ENCODE measurements at places on chromosomes 5 and 9. TPM values are rescaled to one million over a fixed set of nuclear protein-coding genes. Genes with fewer than 3 reads are reported as not detected.

MAP3K1 gene
- 12.6 TPM for total RNA-seq

NEK6 gene
- 77.8 TPM for total RNA-seq

- H3K4me3 ChIP-seq: no peak overlapping the region
- H3K4me1 ChIP-seq: no peaks in the 10 kb centered on the region
- no peak for DNase-seq
- no peaks in the 10 kb centered on the region for H3K27me3 ChIP-seq
- no peak overlapping the region for H3K27ac ChIP-seq
- no peaks in the 10 kb centered on the region for H3K36me3 ChIP-seq
Measured at GRCh38 chr5:76252437-76252836, 150.6 kb upstream of the IQGAP2 start.

- no peaks in the 10 kb centered on the region for H3K36me3 ChIP-seq
- peak; percentile 68 for DNase-seq
- peak overlapping the region; percentile 37 for H3K27ac ChIP-seq
- H3K27me3 ChIP-seq: no peaks in the 10 kb centered on the region
Measured at GRCh38 chr9:112867275-112867991, 23.2 kb downstream of the SLC46A2 start.

DNA sequence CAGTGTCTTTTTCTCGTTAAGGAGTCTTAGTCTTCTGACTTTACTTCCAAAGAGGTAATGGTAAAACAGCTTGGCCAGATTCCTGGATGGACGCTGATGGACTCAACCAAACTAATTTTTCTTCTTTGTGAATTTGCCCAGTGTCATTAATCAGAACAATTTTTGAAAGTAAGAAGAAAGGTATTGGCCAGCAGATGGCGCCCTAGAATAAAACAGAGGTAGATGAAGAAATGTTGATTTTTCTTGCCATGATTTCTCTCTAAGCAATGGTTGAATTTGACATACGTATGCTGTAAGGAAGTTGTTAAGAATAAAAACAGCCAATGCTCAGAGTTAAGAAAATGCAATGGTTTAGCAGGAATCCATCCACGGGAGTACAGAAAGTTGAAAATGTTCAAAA, 500.0 kb downstream of the DIRAS2 start:
- DNase-seq: peak; percentile 80
- H3K4me3 ChIP-seq: no peak overlapping the region
- H3K27ac ChIP-seq: no peak overlapping the region
- no peaks in the 10 kb centered on the region for H3K36me3 ChIP-seq

DNA sequence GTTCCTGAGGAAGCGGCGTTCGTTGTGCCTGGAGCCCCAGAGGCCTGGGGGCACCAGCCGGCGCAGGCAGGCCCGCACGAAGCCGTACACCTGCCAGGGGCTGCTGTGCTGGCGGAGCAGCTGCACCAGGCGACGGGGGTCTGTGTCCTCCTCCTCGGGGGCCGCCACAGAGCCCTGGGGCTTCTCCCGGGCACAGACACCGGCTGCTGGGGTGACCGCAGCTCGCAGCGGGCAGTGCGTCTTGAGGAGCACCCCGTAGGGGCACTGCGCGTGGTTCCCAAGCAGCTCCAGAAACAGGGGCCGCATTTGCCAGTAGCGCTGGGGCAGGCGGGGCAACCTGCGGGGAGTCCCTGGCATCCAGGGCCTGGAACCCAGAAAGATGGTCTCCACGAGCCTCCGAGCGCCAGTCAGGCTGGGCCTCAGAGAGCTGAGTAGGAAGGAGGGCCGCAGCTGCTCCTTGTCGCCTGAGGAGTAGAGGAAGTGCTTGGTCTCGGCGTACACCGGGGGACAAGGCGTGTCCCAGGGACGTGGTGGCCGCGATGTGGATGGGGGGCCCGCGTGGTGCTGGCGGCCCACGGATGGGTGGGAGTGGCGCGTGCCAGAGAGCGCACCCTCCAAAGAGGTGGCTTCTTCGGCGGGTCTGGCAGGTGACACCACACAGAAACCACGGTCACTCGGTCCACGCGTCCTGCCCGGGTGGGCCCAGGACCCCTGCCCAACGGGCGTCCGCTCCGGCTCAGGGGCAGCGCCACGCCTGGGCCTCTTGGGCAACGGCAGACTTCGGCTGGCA, 1.3 kb downstream of the TERT start:
- no peak overlapping the region for H3K27ac ChIP-seq
- H3K27me3 ChIP-seq: peaks cover 9% of the 10 kb centered on the region
- DNase-seq: peak; percentile 16
- no peak overlapping the region for H3K4me3 ChIP-seq
- H3K36me3 ChIP-seq: no peaks in the 10 kb centered on the region

- H3K4me1 ChIP-seq: no peaks in the 10 kb centered on the region
- no peaks in the 10 kb centered on the region for H3K36me3 ChIP-seq
- no peak overlapping the region for H3K4me3 ChIP-seq
- H3K27me3 ChIP-seq: no peaks in the 10 kb centered on the region
Measured at GRCh38 chr9:90868555-90868954, 66.9 kb downstream of the SYK start.

TSLP gene
- 0.45 TPM for total RNA-seq

DNA sequence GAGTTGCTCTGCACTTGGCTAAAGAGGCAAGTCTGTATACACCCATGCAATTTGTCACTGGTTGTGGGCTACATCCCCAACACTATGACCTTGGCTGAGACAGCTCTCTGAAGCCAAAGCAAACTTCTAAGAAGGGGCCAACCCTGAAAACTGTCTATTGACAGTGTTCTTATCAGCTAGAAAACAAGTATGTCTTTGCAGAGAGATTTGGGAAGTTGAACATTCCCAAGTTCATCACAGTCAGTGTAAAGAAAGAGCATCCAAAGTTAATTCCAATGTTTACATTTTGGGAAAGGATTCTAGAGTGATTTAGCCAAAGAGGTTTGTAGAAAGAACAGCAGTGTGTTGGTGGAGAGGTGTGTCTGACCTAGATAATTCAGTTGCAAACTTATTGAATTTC, 711.1 kb upstream of the CHD1 start:
- no peaks in the 10 kb centered on the region for H3K27me3 ChIP-seq
- no peaks in the 10 kb centered on the region for H3K4me1 ChIP-seq
- H3K36me3 ChIP-seq: no peaks in the 10 kb centered on the region
- H3K27ac ChIP-seq: no peak overlapping the region
- H3K4me3 ChIP-seq: no peak overlapping the region
- no peak for DNase-seq

ANXA6 gene
- 21.2 TPM for total RNA-seq

- no peak overlapping the region for H3K4me3 ChIP-seq
- no peaks in the 10 kb centered on the region for H3K36me3 ChIP-seq
- no peaks in the 10 kb centered on the region for H3K27me3 ChIP-seq
Measured at GRCh38 chr5:94691949-94692348, 73.5 kb downstream of the SLF1 start.

- H3K4me3 ChIP-seq: no peak overlapping the region
- H3K36me3 ChIP-seq: no peaks in the 10 kb centered on the region
- no peak overlapping the region for H3K27ac ChIP-seq
- H3K27me3 ChIP-seq: no peaks in the 10 kb centered on the region
Measured at GRCh38 chr5:432928-433791, 9.8 kb upstream of the EXOC3 start.

GRCh38 chr5:169450464-169450863, 133.1 kb upstream of the SPDL1 start:
- no peak overlapping the region for H3K27ac ChIP-seq
- H3K4me1 ChIP-seq: no peaks in the 10 kb centered on the region
- DNase-seq: no peak
- no peak overlapping the region for H3K4me3 ChIP-seq
- no peaks in the 10 kb centered on the region for H3K27me3 ChIP-seq

GRCh38 chr9:1320607-1321195, 270.5 kb downstream of the DMRT2 start:
- H3K36me3 ChIP-seq: no peaks in the 10 kb centered on the region
- H3K27me3 ChIP-seq: no peaks in the 10 kb centered on the region
- no peak overlapping the region for H3K27ac ChIP-seq
- DNase-seq: no peak
- no peaks in the 10 kb centered on the region for H3K4me1 ChIP-seq
- H3K4me3 ChIP-seq: no peak overlapping the region

GFI1B gene
- 1.1 TPM for total RNA-seq

DNA sequence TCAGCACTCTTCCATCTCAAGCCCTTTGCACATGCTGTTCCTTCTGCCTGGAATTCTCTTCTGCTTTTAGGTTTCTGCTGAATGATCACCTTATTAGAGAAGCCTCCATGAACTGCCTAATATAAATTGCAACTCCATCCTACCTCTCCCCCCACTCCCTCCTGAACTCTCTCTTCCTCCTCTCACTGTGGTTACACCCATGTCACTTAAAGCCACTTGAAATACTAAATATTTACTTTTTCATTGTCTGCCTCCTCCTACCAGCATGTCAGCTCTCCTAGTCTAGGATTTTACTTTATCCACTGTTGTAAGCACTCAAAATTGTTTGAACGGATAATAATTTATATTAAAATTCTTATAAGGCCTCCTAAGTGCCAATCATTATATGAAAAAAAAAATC, 43.8 kb downstream of the ACTL7B start:
- no peak overlapping the region for H3K27ac ChIP-seq
- no peaks in the 10 kb centered on the region for H3K36me3 ChIP-seq
- H3K27me3 ChIP-seq: no peaks in the 10 kb centered on the region
- H3K4me1 ChIP-seq: no peaks in the 10 kb centered on the region

SLC1A3 gene
- 1.9 TPM for total RNA-seq

BTNL3 gene
- total RNA-seq: 71.1 TPM

DNA sequence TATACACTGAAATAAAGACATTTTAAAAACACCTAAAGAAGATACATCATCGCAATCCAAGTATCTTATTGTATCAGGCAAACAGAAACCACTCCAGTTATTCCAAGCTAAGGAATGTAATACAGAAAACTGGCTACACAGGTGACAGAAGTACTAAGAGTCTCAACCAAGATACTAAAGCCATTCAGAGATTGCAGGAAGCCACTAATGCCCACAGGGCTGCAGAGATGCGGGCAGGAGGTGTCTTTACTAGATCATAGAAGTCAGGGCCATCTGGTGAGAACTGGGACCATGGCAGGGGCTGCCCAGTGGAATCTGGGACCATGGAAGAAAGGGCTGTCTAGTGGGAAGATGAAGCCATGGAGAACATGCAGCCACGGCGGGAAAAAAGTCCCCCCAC, 365.6 kb downstream of the NDUFS4 start:
- no peak for DNase-seq
- no peaks in the 10 kb centered on the region for H3K36me3 ChIP-seq

DNA sequence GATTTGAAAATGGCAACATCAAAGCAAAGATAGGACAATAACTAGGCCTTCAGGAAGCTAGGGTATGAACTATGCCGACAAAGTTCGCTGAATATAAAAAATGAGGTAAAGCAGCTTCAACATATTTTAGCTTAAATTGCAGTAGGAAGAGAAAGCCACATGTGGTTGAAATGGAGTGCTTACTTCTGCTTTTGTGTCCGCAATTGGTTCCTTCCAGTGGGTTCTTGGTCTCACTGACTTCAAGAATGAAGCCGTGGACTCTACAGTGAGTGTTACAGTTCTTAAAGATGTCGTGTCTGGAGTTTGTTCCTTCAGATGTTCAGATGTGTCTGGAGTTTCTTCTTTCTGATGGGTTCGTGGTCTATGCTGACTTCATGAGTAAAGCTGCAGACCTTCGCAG, 95.2 kb downstream of the APTX start:
- no peaks in the 10 kb centered on the region for H3K27me3 ChIP-seq
- no peaks in the 10 kb centered on the region for H3K4me1 ChIP-seq
- no peaks in the 10 kb centered on the region for H3K36me3 ChIP-seq
- no peak for DNase-seq
- H3K27ac ChIP-seq: no peak overlapping the region

DNA sequence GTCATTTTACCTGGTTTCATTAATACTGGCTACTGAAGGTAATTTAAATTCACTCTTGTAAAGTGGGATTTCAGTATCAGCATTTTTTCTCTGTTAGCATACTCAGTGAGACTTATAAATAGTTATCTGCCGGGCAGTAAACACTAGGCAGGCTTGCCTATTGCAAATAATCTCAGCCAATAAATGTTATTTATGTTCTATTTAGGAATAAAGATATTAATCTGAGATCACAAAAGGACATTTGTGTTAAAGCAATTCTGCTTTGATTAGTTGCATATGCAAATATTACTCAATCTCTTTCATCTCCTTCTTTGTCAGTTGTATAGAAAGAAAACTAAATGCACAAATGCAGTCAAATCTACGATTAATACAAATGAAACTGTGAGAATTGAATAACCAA, 827.8 kb downstream of the TLE4 start:
- H3K4me3 ChIP-seq: no peak overlapping the region
- no peaks in the 10 kb centered on the region for H3K4me1 ChIP-seq
- H3K36me3 ChIP-seq: no peaks in the 10 kb centered on the region
- DNase-seq: no peak
- no peaks in the 10 kb centered on the region for H3K27me3 ChIP-seq

DNA sequence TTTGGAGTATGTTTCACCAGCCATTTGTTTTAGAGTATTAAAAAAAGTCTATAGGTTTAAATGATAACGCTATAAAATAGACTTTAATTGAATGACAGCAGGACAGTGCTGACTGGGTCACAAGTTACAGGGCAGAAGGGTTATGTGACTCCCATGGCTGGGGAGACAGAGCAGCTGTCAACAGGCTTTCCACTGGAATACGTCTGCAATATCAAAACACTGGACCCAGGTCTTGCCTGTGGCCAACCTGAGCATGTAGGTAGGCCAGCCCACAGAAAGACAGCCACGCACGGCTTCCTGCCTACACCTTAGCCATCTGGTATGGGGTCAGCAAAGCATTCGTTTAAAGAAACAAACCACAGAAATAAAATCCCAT, 80.7 kb downstream of the OTULIN start:
- no peaks in the 10 kb centered on the region for H3K4me1 ChIP-seq
- no peak overlapping the region for H3K4me3 ChIP-seq
- no peak for DNase-seq
- H3K27ac ChIP-seq: no peak overlapping the region
- no peaks in the 10 kb centered on the region for H3K27me3 ChIP-seq

- peaks cover 7% of the 10 kb centered on the region for H3K4me1 ChIP-seq
- H3K36me3 ChIP-seq: no peaks in the 10 kb centered on the region
Measured at GRCh38 chr9:129414993-129415941, 205.6 kb downstream of the C9orf50 start.

- no peaks in the 10 kb centered on the region for H3K4me1 ChIP-seq
- no peak overlapping the region for H3K4me3 ChIP-seq
- no peaks in the 10 kb centered on the region for H3K27me3 ChIP-seq
- no peak for DNase-seq
- no peaks in the 10 kb centered on the region for H3K36me3 ChIP-seq
- no peak overlapping the region for H3K27ac ChIP-seq
Measured at GRCh38 chr5:27639005-27639612, 600.7 kb upstream of the CDH9 start.

RGMB gene
- total RNA-seq: 67.7 TPM

DNA sequence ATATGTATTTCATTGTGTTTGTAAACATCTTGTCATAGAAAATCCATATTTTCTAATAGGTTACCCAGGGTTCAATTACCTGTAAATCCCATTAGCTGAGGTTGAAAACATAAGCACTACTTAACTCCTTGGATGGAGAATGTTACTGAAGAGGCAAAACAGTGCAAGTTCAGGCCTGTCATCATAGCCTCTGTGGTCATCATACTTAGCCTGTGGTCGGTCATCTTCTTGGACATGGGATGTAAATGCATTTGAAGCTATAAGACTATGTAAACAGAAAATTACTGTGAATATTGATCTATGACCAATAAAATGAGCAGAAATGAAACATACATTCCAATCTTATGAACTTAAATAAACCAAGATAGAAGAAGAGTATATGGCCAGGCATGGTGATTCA, 164.7 kb downstream of the CHSY3 start:
- no peaks in the 10 kb centered on the region for H3K4me1 ChIP-seq
- H3K27ac ChIP-seq: no peak overlapping the region
- no peak for DNase-seq
- H3K4me3 ChIP-seq: no peak overlapping the region
- no peaks in the 10 kb centered on the region for H3K36me3 ChIP-seq

GRCh38 chr5:68739752-68740151, 354.1 kb upstream of the SLC30A5 start:
- DNase-seq: no peak
- no peak overlapping the region for H3K4me3 ChIP-seq
- no peaks in the 10 kb centered on the region for H3K4me1 ChIP-seq
- no peaks in the 10 kb centered on the region for H3K27me3 ChIP-seq
- H3K27ac ChIP-seq: no peak overlapping the region

Measured in colonic mucosa (tissue), 4 donors.